ENCODE measurements at places on chromosomes 1 and 21. TPM values are rescaled to one million over a fixed set of nuclear protein-coding genes. Genes with fewer than 3 reads are reported as not detected.

EGLN1 gene
- 21.9 TPM for polyA plus RNA-seq

TMEM183A gene
- 56.0 TPM for polyA plus RNA-seq

GRCh38 chr1:38576241-38576640 is 283.3 kb downstream of the RRAGC start:
- H3K27me3 ChIP-seq = no peaks in the 10 kb centered on the region
- H3K36me3 ChIP-seq = no peaks in the 10 kb centered on the region
- H3K4me3 ChIP-seq = no peak overlapping the region
- no peak for DNase-seq
- H3K27ac ChIP-seq = no peak overlapping the region

DNA sequence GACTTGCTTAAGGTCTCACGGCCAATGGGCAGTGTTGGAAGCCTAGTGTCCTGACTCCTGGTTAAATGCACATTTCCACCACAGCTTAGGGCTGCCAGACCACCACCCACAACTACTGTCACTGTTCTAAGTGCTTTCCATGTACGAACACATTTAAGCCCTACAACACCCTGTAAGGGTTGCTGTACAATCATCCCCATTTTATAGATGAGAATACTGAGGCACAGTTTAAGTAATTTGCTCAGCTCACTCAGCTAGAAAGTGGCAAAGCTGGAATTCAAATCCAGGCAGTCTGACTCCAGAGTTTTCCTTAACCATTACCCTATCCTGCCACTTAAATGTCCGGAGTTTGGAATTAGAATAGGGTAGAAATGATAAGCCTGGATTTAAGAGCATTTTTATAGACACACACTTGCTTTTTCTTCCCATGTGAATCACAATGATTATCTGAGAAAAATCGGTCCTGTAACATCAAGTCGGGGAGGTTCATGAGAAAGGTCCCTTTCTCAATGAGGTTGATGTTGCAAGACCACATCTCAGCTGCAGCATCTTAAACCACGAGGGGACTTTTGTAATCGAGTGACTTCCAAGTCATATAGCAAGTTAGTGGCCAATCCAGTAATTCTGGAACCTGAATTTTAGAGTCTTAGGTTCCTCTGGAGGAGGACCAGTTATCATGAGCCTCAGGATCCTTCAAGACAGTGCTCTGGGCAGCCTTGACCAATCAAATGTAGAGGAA is 8.6 kb downstream of the E2F2 start:
- H3K36me3 ChIP-seq = no peaks in the 10 kb centered on the region
- H3K4me1 ChIP-seq = peaks cover 36% of the 10 kb centered on the region
- H3K27ac ChIP-seq = no peak overlapping the region
- no peak overlapping the region for H3K4me3 ChIP-seq
- no peaks in the 10 kb centered on the region for H3K27me3 ChIP-seq

- H3K36me3 ChIP-seq = no peaks in the 10 kb centered on the region
- H3K4me3 ChIP-seq = no peak overlapping the region
- H3K27ac ChIP-seq = no peak overlapping the region
- no peak for DNase-seq
Observed at GRCh38 chr1:227411066-227411465, 92.8 kb upstream of the CDC42BPA start.

- H3K36me3 ChIP-seq = peaks cover 12% of the 10 kb centered on the region
- peaks cover 16% of the 10 kb centered on the region for H3K4me1 ChIP-seq
- H3K27ac ChIP-seq = no peak overlapping the region
Observed at GRCh38 chr1:161954466-161954865, 69.2 kb downstream of the OLFML2B start.

- H3K27ac ChIP-seq = no peak overlapping the region
- no peaks in the 10 kb centered on the region for H3K27me3 ChIP-seq
- H3K36me3 ChIP-seq = no peaks in the 10 kb centered on the region
Observed at GRCh38 chr1:67551375-67551774, 121.2 kb upstream of the SERBP1 start.

All from naive thymus-derived CD4-positive, alpha-beta T cell (primary cell).